Gastrocnemius medialis (tissue), 4 donors: ENCODE measurements at places on chromosomes 5 and 9.

- H3K4me3 ChIP-seq, result no peak overlapping the region
- H3K36me3 ChIP-seq, result no peaks in the 10 kb centered on the region
- H3K4me1 ChIP-seq, result peaks cover 29% of the 10 kb centered on the region
- H3K27ac ChIP-seq, result peak overlapping the region; percentile 52
- H3K27me3 ChIP-seq, result no peaks in the 10 kb centered on the region
- DNase-seq, result no peak
These were observed 2.1 kb downstream of the NPR2 start for GRCh38 chr9:35793461-35793860.

- H3K36me3 ChIP-seq, result no peaks in the 10 kb centered on the region
- no peaks in the 10 kb centered on the region for H3K27me3 ChIP-seq
- peak overlapping the region; percentile 96 for H3K4me3 ChIP-seq
- H3K4me1 ChIP-seq, result peaks cover 42% of the 10 kb centered on the region
- peak overlapping the region; percentile 97 for H3K27ac ChIP-seq
These were observed 795 bp downstream of the CNOT8 start for GRCh38 chr5:154858972-154859871.

DNA sequence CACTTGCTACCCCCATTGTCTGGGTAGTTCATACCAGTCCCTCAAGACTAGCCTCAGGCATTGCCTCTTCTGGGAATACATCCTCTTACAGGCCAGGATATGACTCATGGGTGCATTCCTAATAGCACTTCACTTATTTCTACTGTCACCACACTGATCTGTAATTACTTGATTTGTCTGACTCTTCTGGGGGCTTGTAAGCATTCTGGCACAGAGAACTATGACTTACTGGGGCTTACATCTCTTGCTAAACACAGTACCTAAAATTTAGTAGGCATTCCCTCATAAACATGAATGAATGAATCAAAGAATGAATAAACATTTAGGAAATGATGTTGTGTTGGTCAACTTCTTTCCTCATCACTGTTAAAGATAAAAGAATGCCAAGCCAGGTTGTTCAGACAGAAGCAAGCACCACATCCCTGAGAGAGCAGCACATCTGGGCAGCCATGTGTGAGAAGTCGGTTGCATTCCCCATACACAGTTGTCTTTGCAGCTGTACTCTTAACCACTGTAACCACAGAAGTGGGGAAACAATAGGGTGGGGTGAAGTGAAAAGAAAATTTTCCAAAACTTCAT is 27.6 kb downstream of the IL7R start:
- no peak for DNase-seq
- H3K27ac ChIP-seq, result no peak overlapping the region
- no peaks in the 10 kb centered on the region for H3K4me1 ChIP-seq
- H3K4me3 ChIP-seq, result no peak overlapping the region
- no peaks in the 10 kb centered on the region for H3K36me3 ChIP-seq

- no peaks in the 10 kb centered on the region for H3K36me3 ChIP-seq
- no peak overlapping the region for H3K4me3 ChIP-seq
- H3K4me1 ChIP-seq, result no peaks in the 10 kb centered on the region
- H3K27ac ChIP-seq, result no peak overlapping the region
- DNase-seq, result no peak
These were observed 69.1 kb downstream of the IL6ST start for GRCh38 chr5:55925712-55926111.

DNA sequence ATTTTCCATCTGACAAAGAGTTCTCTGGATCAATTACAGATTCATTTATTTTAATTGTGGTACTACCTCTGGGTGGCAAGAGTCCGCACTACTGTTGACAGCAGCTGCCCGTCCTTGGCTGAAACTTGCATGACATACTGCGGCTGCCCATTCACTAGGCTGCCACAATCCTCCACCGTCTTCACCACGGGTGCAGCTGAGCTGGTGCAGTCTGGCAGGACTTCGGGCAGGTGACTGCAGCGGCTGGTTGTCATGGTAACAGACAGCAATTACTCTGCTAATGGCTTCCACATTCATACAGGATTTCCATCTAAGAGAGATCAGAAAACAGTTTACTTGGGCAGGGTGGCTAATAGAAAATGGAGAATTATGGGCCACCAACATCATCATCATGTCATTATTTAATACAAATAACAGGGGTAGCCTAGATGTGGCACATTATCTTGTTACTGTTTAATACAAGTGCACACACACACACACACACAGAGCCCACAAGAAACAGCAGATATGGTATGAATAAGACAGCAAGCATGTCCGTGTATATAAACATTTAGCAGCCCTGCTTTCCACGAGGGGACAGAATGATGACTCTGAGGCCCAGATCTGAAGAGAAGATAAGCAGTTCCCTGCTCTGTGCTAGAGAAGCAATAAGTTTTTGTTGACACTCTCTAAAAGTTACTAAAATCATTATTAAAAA is 112.3 kb downstream of the MARCHF3 start:
- no peak for DNase-seq
- no peak overlapping the region for H3K27ac ChIP-seq
- H3K4me3 ChIP-seq, result no peak overlapping the region
- peaks cover 14% of the 10 kb centered on the region for H3K36me3 ChIP-seq
- peaks cover 16% of the 10 kb centered on the region for H3K4me1 ChIP-seq

DNA sequence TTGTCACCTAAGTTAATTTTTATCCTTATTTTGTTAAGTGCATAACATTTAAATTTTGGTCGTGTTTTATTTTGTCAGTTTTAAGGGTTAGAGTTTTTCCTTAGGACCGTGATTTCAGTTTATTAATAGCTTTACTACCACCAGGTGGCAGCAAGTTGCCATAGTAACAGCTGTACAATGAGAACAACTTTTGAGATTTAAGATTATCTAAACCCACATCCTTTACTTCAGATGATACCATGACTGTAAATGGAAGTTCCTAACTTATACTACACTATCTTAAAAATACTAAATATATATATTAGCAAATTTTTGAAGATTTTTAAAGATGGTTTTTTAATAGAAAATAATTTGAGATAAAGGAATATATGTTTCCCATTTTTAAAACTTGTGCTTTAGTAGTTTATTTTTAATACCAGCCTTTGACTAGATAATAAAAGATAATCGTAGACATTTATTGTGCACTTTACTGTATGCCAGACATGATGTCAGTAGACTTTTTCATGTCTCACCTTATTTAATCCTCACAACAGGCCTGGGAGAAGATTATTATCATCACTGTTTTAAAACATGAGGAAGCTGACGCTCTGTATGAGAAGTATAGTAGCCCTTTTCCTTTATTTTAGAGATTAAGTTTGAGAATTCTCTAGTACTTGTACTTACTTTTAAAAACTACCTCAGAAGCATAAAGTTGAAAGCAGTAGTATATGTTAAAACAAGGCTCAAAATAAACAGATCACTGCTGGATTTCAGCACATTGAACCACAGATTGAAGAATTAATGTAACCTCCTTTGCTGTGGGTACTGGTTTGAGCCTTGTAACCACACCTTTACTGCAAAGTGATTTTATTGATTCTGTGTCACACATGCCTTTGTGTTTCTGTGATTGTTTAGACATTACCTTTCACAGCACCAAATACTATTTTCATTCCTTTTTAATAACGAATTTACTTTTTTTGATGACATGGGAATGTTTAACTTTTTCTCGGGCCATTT is 27.5 kb downstream of the SREK1 start:
- H3K4me1 ChIP-seq, result no peaks in the 10 kb centered on the region
- H3K27ac ChIP-seq, result no peak overlapping the region
- no peak for DNase-seq
- no peak overlapping the region for H3K4me3 ChIP-seq
- peaks cover 57% of the 10 kb centered on the region for H3K36me3 ChIP-seq

- H3K27me3 ChIP-seq, result no peaks in the 10 kb centered on the region
- H3K27ac ChIP-seq, result peak overlapping the region; percentile 30
- H3K4me3 ChIP-seq, result no peak overlapping the region
- DNase-seq, result no peak
- H3K4me1 ChIP-seq, result peaks cover 9% of the 10 kb centered on the region
- H3K36me3 ChIP-seq, result no peaks in the 10 kb centered on the region
These were observed 1.7 kb upstream of the KLHL3 start for GRCh38 chr5:137737349-137738131.

DNA sequence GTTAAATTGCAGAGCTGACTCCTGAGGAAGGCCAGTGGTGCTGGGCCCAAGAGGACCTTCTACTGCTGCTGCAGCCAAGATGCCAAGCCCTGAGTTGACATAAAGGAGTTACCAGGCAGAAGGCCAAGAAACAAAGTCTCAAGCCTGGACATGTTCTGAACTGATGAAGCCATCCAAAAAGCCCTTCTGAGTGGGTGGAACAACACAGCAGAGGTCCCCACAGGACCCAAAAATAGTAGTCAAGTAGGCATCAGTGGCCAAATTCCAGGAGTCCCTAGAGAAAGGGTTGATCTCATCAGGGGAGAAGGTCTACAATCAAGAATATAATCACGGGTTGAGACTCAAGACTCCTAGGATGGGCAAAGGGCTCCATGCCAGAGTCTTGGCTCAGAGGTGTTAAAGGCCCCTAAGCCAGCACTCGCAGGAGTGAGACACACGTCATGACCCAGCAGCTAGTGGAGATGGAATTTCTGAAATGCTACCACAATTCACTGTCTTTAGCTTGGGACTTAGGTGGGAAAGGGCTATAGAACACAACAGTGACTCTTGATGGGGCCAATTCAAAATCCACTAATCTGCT is 119.7 kb downstream of the FANCC start:
- DNase-seq, result no peak
- no peak overlapping the region for H3K27ac ChIP-seq
- H3K4me1 ChIP-seq, result no peaks in the 10 kb centered on the region
- H3K27me3 ChIP-seq, result no peaks in the 10 kb centered on the region

- H3K36me3 ChIP-seq, result no peaks in the 10 kb centered on the region
- no peak overlapping the region for H3K27ac ChIP-seq
- no peak overlapping the region for H3K4me3 ChIP-seq
- DNase-seq, result no peak
- H3K27me3 ChIP-seq, result no peaks in the 10 kb centered on the region
- H3K4me1 ChIP-seq, result no peaks in the 10 kb centered on the region
These were observed 120.3 kb downstream of the INVS start for GRCh38 chr9:100219347-100219746.

DNA sequence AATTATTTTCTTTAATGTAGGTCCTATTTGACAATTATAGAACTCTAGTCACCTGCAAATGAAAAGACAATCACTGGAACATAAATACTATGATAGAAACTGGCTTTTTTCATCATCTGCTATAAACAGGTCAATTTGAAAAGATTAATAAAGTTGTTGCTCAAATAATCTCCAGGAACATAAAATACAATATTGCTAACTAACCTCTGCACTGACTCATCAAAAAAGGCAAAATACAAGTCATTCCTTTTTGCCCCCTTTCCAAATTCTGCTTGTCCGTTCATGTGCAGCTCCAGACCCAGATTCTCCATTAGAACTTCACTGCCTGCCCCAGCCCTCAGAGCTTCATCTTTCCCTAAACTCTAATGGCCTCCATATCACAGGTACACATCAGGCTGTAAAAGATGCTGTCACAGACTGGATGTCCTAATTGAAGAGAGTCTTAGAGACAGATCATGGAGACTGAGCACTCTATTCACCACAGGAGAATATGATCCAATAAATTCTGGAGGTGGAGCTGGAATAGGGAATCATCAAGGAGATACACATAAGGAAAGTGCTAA is 1.6 kb downstream of the DCTN4 start:
- H3K4me3 ChIP-seq, result peak overlapping the region; percentile 75
- H3K4me1 ChIP-seq, result peaks cover 28% of the 10 kb centered on the region
- no peak for DNase-seq
- H3K27me3 ChIP-seq, result no peaks in the 10 kb centered on the region
- H3K36me3 ChIP-seq, result no peaks in the 10 kb centered on the region
- H3K27ac ChIP-seq, result peak overlapping the region; percentile 97

DNA sequence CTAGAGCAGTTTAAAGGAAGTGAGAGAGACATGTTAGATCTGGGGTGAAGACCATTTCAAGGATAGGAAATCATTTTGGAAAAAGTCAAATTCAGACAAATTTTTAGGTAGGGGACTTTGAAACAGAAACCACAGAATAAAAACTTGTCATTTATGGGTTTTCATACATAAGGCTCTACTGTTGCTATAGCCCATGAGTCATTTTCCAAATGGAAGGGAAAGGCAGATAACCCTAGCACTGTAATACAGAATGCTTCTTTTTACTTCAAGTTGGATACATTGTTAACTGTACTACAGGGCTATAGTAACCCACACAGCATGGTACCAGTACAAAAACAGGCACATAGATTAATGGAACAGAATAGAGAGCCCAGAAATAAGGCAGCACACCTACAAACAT is 455.4 kb downstream of the EBF1 start:
- H3K27ac ChIP-seq, result no peak overlapping the region
- H3K27me3 ChIP-seq, result no peaks in the 10 kb centered on the region
- H3K36me3 ChIP-seq, result no peaks in the 10 kb centered on the region
- H3K4me1 ChIP-seq, result no peaks in the 10 kb centered on the region

GRCh38 chr9:3863111-3863528 is 337.3 kb upstream of the RFX3 start:
- no peaks in the 10 kb centered on the region for H3K4me1 ChIP-seq
- no peaks in the 10 kb centered on the region for H3K27me3 ChIP-seq
- H3K4me3 ChIP-seq, result no peak overlapping the region
- no peaks in the 10 kb centered on the region for H3K36me3 ChIP-seq
- H3K27ac ChIP-seq, result no peak overlapping the region

GRCh38 chr5:5164163-5164562 is 24.0 kb downstream of the ADAMTS16 start:
- no peaks in the 10 kb centered on the region for H3K36me3 ChIP-seq
- DNase-seq, result no peak
- no peaks in the 10 kb centered on the region for H3K27me3 ChIP-seq
- no peak overlapping the region for H3K27ac ChIP-seq

- H3K27ac ChIP-seq, result no peak overlapping the region
- H3K27me3 ChIP-seq, result no peaks in the 10 kb centered on the region
- H3K36me3 ChIP-seq, result no peaks in the 10 kb centered on the region
- DNase-seq, result peak; percentile 5
These were observed 64.2 kb downstream of the MRPL36 start for GRCh38 chr5:1735320-1735970.

- H3K36me3 ChIP-seq, result no peaks in the 10 kb centered on the region
- peak overlapping the region; percentile 100 for H3K27ac ChIP-seq
- H3K4me1 ChIP-seq, result peaks cover 52% of the 10 kb centered on the region
These were observed 832 bp downstream of the EIF4EBP3 start for GRCh38 chr5:140548300-140548688.

- DNase-seq, result no peak
- H3K27me3 ChIP-seq, result no peaks in the 10 kb centered on the region
- no peak overlapping the region for H3K27ac ChIP-seq
- H3K36me3 ChIP-seq, result no peaks in the 10 kb centered on the region
- no peaks in the 10 kb centered on the region for H3K4me1 ChIP-seq
- no peak overlapping the region for H3K4me3 ChIP-seq
These were observed 7.6 kb upstream of the GPBP1 start for GRCh38 chr5:57166276-57166675.

- peaks cover 34% of the 10 kb centered on the region for H3K4me1 ChIP-seq
- peak; percentile 69 for DNase-seq
- no peak overlapping the region for H3K4me3 ChIP-seq
- H3K27ac ChIP-seq, result peak overlapping the region; percentile 78
These were observed 15.0 kb upstream of the GPX3 start for GRCh38 chr5:151005187-151005949.

DNA sequence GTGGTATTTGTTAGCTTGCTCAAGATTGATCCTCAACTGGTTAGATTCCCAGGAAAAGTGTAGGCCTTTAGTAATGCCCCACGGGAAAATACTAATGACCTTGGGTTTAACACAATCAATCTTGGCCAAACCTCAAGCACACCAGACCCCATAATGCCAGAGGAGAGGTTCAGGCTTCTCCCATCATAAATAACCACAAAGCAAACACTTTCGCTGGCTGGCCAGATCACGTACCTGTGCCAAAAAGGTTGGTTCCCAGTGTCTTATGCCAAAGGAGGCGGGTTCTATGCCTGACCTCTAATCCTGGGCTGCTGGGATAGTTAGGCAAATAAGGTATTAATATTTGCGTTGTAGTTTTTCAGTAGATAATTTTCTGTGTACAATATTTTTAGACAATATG is 379.2 kb upstream of the CDH18 start:
- no peaks in the 10 kb centered on the region for H3K27me3 ChIP-seq
- no peak overlapping the region for H3K27ac ChIP-seq
- H3K36me3 ChIP-seq, result no peaks in the 10 kb centered on the region
- H3K4me3 ChIP-seq, result no peak overlapping the region
- DNase-seq, result no peak
